Right renal pelvis (tissue), 4 donors: ENCODE measurements at places on chromosomes 12 and 14.

- no peak for DNase-seq
Observed at GRCh38 chr14:104933746-104934733, 9.4 kb downstream of the PLD4 start.

DNA sequence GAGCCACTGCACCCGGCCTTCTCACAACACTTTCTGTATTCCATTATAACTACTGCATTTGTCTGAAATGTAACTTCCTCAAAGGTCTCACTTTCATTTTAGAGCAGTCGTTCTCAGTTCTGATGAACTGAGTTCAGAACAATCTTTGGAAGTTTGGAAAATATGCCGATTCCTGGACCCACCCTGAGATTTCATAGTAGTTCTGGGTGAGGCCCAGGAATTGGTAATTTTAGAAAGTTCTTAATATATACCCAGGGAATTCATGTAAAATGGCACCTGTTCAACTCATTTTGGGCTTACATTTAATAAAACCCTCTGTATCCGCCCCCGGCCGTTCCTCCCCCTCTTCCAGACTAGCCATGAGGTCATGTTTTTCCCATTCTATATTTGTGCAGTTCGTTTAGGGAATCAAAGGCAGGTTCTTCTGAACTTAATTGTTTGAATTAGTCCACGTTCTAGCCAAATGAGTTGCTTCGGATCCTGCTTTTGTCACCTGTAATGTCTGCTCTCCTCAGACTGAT is 5.9 kb downstream of the GSG1 start:
- DNase-seq: no peak

- DNase-seq: no peak
Observed at GRCh38 chr12:98227162-98227561, 288.2 kb upstream of the TMPO start.

DNA sequence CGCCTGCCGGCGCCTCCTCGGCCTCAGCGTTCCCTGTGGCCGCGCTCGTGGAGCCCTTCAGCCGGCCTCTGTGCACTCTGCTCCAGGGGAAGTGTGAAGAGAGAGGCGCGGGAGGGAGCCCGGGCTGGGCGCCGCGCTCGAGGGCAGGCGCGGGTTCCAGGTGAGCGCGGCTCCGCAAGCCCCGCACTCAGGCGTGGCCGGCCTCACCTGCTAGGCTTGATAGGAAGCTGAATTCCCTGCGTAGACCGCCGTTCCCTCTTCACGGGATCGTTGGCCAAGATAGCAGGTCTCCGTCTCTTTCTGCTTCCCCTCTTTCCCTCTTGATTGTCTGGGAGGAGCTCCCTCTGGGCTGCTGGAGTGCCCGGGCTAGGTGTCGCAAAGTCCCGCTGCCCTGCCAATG is 89.7 kb downstream of the ASCL4 start:
- no peak for DNase-seq

GRCh38 chr12:6963016-6963731 is 7.3 kb downstream of the PHB2 start:
- no peak for DNase-seq

GRCh38 chr14:91278383-91278715 is 33.8 kb upstream of the GPR68 start:
- DNase-seq: no peak

- DNase-seq: no peak
Observed at GRCh38 chr14:22517117-22517720, 71.8 kb downstream of the DAD1 start.

DNA sequence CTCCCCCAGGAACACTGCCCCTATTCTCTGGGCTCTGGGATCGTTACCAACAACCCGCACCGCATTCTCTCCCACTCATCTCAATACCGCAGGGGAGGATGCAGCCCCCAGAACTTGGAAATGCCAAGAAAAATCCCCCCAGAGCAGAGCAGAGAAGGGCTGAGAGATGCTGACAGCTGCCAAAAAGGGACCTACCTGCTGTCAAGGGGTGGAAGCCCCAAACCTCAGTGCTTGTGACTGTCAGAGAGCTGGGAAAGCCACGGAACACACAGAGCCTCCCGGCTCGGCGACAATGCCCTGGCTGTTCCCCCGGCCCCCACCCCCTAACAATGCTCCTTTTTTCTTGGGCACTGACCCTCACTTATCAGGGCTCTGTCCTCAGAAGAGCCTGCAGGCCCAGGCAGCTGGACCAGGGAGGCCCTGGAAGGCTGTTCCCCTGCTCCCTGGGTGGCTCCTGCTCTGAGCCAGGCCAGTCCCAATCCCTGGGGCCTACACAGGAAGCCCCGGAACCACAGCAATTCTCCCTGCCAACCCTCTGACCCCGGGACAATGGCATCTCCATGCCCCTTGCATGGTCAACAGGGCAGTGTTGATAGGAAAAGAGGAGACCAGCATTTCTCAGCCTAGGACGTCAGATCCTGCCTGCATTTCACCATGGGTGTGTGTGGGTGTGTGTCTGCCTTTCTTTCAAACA is 78.9 kb downstream of the ITPK1 start:
- no peak for DNase-seq
